ENCODE measurements at places on chromosomes 3 and 15.

GRCh38 chr3:114893361-114893760 is 253.7 kb downstream of the ZBTB20 start:
- no peak for DNase-seq

DNA sequence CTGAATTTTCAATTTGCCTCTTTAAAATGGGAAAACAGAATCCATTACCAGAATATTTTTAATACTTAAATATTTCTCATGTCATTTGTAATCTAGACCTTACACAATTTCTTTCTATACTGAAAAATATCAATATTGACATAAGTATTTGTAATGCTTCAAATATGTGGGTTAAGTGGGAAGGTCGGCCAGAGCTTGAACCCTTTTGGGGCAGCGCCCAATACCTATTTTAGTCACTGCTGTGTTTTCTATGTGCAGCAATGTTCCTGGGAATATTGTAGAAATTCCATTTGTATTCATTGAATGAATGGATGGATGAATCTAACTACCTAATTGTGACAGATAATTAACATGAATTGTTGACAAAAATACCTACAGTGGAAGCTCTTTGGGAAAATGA is 459.7 kb upstream of the ZNF717 start:
- no peak for DNase-seq

- DNase-seq, result no peak
Observed at GRCh38 chr15:45087513-45087912, 26.5 kb downstream of the DUOX2 start.

GRCh38 chr3:160409812-160410610 is 10.6 kb downstream of the SMC4 start:
- DNase-seq, result peak; percentile 34

- DNase-seq, result no peak
Observed at GRCh38 chr3:97089621-97090020, 275.2 kb downstream of the EPHA6 start.
